Stimulated activated CD8-positive, alpha-beta memory T cell treated with anti-CD3 and anti-CD28 coated beads, Interleukin-7, amount 100 ng/mL, for 1 hour (primary cell): ENCODE measurements at places on chromosomes 1 and 21.
A peak's percentile ranks its signal among the peaks of the same experiment; 100 is the strongest.

DNA sequence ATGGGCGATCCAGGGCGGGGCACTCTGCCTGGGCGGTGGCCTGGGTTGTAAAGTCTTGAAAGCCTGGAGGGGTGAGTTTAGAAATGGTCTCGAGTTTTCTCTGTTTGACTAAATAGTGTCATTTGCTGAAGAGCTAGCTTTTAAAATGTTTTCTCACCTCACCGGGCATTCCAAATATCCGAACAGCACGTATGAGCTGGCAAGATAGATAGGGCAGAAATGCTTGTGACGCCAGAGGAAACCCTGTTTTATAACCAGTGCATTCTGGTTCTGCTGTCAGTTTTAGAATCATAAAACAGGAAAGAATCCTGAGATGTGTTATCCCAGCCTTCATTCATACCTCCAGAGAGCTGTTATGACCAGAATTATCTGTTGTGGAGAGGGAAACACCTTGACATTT lies 725 bp downstream of the RTCA start:
- no peak for DNase-seq

- DNase-seq = no peak
Observed at GRCh38 chr1:158056498-158056897, 63.1 kb downstream of the KIRREL1 start.

GRCh38 chr1:187566354-187566753 lies 737.6 kb downstream of the PLA2G4A start:
- no peak for DNase-seq

GRCh38 chr1:168137515-168137821 lies 738 bp upstream of the GPR161 start:
- DNase-seq = no peak

- no peak for DNase-seq
Observed at GRCh38 chr1:28926629-28927265, 12.4 kb downstream of the EPB41 start.

DNA sequence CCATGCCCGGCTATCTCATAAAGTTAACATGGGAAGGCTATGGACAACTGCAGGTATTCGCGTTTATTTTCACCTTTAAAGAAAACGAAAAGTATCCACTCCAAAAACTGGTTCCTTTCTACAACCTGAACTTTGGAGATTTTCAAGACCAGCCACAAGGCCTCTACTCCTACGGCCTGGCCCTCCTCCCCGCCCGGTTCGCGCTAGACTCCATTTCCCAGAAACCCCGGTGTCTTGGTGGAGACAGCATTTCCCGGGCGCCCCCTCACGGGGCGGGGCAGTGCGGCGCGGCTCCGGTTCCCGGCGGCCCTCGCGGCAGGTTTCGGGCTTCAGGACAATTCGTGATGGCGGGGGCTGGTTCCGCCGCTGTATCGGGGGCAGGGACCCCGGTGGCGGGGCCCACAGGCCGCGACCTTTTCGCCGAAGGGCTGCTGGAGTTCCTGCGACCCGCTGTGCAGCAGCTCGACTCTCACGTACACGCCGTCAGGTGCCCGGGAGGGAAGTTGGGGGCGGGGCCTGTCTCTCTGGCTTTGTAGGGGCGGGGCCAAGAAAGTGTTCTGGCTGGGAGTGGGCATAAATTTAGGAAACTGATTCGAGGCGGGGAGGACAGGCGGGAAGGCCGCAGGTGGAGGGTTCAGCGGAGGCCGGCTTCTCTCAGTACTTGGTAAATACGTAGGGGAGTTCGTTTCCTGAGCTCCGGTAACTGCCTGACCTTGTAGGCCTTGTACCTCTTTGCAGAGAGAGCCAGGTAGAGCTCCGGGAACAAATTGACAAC lies at the start of gene SNAPIN:
Gene SNAPIN, plus strand, starts transcription at position 304 of the 775 bp plus-strand sequence. Its CDS starts 41 bp downstream, at position 345.
- DNase-seq = peak; percentile 71

DNA sequence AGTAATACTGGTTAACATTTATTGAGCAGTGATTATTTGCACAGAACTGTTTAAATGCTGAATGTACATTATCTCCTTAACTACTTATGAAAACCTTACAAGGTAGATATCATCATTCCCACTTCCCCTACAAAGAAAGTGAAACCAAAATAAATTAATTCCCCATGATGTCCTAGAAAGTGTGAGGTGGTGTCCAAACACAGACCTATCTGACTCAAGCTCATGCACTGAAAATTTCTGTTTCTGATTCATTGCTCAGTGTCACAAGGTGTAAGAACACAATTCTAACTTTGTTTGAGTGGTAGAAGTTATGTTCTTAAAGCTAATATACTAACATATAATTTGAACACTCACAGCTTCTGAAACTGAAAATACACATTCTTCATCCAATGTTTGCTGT lies 178.7 kb downstream of the MRPL39 start:
- no peak for DNase-seq

- no peak for DNase-seq
Observed at GRCh38 chr1:95542936-95543335, 308.9 kb downstream of the RWDD3 start.

DNA sequence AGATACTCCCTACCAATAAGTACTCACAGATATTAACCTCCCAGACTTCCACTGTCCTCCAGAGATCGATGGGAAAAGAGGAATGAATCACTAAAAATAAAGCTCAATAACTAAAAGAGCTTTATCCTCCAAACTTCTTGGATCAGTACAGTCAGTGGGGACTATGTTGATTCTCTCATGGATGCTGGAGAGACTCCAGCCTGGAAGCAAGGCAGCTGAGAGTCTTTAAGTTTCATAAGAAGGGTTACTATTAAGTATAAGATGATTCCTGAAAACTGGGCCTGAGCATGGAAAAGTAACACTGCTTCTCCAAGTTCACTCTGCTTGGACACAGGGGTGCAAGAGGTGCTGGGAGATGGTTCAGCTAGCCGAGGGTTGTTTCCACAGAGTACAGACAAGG lies 6.2 kb upstream of the DDR2 start:
- no peak for DNase-seq

- DNase-seq = peak; percentile 92
Observed at GRCh38 chr1:23979881-23980727, at the start of gene SRSF10. Gene SRSF10, minus strand, starts transcription at chr1:23980327. Its CDS starts 72 bp downstream, at chr1:23980255.

DNA sequence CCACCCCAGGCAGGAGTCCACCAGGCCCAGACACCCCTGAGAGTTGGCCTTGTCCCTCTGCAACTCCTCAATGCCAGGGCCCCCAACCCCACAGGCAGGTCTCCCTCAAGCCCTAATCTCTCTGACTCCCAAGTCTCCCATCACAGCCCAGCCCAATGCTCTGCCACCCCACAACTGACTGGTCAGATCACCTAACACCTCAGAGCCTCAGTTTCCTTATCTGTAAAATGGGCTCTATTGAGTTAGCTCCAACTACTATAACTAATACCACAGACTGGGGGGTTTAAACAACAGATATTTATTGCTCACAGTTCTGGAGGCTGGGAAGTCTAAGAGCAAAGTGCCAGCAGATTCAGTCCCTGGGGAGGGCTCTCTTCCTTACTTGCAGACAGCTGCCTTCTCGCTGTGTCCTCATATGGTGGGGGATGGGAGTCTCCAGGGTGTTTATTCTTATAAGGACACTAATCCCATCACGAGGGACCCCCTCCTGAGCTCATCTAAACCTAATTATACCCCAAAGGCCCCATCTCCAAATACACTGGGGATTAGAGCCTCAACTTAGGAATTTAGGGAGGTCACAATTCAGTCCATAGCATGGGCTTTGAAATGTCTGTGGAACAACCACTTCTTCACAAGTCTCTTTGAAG lies 34.9 kb upstream of the ZC3H12A start:
- no peak for DNase-seq

GRCh38 chr1:3119725-3120124 lies 50.7 kb downstream of the PRDM16 start:
- DNase-seq = no peak

DNA sequence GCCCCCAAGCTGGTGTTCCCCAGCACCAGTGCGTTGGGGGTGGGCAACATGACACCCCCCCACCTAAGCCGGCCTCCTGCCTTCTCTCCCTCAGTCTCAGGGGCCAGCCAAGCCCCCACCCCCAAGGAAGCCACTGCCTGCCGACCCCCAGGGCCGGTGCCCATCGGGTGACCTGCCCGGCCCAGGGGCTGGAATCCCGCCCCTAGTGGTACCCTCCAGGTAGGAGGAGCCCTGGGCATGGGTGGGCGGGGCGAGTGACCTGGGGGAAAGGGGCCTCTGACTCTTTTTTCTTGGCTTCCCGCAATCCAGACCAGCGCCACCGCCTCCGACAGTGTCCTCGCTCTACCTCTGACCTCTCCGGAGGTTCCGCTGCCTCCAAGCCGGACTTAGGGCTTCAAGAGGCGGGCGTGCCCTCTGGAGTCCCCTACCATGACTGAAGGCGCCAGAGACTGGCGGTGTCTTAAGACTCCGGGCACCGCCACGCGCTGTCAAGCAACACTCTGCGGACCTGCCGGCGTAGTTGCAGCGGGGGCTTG lies 1.3 kb upstream of the EFNA4 start:
- DNase-seq = no peak

DNA sequence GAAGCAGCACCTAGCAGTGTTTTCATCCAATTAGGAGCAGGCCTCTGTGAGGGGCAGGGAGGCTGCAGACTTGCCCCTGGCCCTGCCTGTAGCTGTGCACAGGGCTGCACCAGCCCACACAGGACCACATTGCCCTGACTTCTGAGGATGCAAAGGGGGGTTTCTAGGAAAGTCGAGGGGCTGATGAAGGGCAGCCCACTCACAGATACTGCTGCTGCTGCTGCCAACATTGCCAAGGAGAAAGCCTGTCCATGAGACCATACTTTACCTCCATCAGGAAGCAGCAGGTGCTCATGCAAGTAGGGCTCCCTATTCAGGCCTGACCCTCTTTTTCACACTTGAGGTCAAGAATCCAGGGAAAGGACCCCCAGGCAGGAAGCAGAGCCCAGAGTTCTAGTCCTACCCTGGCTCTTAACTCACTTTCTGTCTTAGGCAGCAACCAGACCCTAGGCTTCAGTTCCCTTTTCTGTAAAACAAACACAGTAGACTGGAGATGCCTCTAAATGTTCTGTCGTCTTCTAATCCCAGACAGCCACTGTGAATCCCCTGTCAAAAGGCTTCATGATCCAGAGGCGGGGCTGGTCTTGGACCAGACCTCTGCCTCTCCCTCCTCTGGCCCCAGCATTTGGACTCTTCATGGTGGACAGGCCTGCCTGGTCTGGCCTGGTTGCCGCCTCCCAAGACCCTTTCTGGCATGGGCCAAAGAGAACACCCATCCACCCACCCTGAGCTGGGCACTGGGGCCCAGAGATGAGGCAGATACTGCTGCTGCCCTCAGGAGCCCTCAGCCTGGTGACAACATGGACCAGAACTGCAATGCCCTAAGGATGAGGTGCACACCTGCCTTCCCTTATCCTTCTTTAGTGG lies 120.2 kb downstream of the GLIS1 start:
- no peak for DNase-seq

- DNase-seq = no peak
Observed at GRCh38 chr1:48329486-48329885, 107.0 kb downstream of the SLC5A9 start.

DNA sequence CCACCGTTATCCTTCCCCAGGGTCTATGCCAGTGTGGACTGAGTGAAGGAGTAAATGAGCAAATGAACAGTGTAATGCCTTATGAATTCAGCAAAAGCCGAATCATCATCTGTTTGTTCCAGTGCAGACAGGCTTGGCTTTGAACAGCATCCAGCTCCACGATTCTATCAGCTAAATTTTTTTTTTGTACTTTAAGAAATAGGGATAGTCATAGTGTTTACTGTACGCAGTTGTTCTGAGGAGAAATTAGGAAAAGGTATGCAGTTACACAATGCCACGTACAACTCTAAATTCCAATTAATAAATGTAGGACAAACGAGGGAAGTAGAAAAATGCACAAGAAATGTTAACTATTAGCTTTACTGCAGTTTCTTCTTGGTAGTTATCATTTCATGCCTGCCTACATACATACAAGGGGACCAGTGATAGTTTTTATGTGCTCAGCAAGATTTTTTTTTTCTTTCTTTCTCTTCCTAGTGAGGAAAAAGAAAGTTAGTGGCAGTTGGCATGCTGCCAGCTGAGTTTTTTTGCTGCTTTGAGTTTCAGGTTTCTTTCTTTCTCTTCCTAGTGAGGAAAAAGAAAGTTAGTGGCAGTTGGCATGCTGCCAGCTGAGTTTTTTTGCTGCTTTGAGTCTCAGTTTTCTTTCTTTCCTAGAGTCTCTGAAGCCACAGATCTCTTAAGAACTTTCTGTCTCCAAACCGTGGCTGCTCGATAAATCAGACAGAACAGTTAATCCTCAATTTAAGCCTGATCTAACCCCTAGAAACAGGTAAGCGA lies at the start of gene IFI44L:
Gene IFI44L, plus strand, starts transcription at position 646 of the 777 bp plus-strand sequence. CDS start 7,468 bp downstream, outside the sequence.
- peak; percentile 27 for DNase-seq

DNA sequence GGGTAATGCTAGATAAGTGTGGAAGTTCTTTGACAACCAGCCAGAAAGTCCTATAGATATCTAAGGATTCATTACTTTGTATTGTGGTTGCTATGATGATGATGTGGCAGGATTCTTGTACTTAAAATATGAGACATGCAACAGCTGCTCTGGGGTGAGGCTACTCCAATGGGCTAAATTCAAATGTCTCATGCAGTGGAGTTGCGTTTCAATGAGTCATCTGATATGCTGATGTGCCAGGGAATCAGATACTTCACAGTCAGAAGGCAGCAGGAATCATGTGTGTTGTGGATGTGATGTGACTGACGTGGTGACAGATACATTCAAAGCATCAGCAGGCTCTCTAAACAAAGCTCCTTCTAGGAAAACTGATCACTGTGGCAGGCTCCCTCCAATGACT lies 66.5 kb downstream of the TSEN15 start:
- DNase-seq = no peak

GRCh38 chr1:25099343-25099951 lies 132.9 kb downstream of the SYF2 start:
- DNase-seq = no peak

DNA sequence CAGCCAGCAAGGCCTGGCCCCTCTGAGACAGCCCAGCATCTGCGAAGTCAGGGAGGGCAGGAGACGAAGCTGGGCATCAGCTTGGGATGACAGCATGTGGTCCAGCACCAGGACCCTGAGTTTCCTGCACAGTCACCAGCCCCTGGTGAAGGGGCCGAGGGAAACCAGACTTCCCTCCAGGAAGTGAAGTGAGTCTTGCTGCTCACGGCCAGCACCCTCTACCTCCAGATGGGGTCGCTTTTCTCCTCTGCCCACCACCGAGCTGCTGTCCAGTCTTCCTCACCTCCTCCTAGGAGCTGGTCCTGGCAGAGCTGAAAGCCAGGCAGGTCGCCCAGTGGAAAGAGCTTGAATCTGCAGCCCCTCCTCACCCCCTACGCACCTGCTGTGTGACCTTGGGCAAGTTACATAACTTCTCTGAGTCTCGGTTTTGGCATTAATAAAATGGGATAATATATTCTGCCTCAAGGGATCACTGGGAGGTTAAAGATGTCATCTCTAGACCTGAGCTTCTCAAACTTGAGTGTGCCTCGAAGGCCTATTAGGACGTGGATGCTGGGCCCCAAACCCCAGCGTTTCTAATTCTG lies 118.5 kb upstream of the VAMP3 start:
- DNase-seq = no peak

- peak; percentile 15 for DNase-seq
Observed at GRCh38 chr1:2840036-2840809, 38.7 kb upstream of the TTC34 start.

DNA sequence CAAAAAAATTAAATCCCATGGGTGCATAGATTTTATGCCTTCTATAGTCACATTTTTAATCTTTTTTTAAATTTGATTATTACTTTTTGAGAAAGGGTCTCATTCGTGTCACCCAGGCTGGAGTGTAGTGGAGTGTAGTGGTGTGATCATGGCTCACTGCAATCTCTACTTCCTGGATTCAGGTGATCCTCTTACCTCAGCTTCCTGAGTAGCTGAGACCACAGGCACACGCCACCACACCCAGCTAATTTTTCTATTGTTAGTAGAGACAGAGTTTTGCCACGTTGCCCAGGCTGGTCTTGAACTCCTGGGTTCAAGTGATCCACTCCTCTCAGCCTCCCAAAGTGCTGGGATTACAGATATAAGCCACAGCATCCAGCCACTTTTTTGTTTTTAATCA lies 10.4 kb downstream of the CBR3 start:
- DNase-seq = no peak
